ENCODE measurements at places on chromosomes 7 and 10. TPM values are rescaled to one million over a fixed set of nuclear protein-coding genes. Genes with fewer than 3 reads are reported as not detected.

- no peak for DNase-seq
Measured at GRCh38 chr10:70284542-70285475, 1.0 kb upstream of the NPFFR1 start.

- no peak for DNase-seq
Measured at GRCh38 chr7:8119262-8119661, 142.7 kb downstream of the ICA1 start.

DNA sequence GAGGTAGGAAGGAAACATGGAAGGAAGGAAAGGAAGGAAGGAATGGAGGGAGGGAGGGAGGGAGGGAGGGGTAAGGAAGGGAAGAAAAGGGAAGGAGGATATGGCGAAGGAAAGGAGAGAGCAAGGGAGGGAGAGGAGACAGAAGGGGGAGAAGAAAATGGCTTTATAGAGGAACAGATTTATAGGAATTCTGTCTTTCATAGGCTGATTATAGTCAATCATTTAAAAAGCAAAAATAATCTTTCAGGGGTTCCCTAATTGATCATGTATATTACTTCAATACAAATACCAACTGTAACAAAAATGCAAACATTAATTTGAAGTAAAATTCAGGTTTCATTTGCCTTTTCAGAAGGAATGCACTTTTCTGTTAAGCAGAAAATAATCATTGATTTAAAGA lies 519.1 kb downstream of the MDFIC start:
- no peak for DNase-seq

DNA sequence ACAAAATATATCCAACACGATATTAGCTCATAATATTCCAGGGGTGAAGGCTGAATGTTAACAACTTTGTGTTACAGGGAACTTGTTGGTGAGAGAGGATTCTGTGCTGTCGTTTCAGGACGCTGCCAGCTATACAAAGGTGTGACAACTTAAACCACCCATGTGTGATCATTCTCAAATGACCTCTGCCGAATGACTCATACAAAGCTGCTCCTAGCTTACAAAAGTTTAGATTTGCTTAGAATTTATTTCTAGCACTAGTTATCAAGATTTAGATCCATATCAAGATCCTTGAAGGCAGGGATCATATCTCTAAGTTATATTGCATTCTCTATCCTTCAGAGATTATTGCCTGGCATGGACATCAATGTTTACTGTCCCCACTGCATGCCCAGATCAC lies 65.3 kb downstream of the COBL start:
- DNase-seq = no peak

GRCh38 chr7:93817526-93817925 lies 73.0 kb downstream of the TFPI2 start:
- DNase-seq = no peak

GRCh38 chr7:82677493-82677892 lies 233.9 kb upstream of the CACNA2D1 start:
- DNase-seq = no peak

GRCh38 chr7:56092789-56093531 lies at the start of gene PHKG1:
TSS of gene PHKG1 (minus strand) at chr7:56092952. CDS start at chr7:56088941, 4,011 bp downstream.
- DNase-seq = peak; percentile 78

The FAM25A gene
- total RNA-seq = not detected

The BICC1 gene
- 6.2 TPM for total RNA-seq

The OIT3 gene
- total RNA-seq = 0.45 TPM

The HTR7 gene
- total RNA-seq = not detected
